ENCODE measurements at places on chromosomes 7 and 10.

DNA sequence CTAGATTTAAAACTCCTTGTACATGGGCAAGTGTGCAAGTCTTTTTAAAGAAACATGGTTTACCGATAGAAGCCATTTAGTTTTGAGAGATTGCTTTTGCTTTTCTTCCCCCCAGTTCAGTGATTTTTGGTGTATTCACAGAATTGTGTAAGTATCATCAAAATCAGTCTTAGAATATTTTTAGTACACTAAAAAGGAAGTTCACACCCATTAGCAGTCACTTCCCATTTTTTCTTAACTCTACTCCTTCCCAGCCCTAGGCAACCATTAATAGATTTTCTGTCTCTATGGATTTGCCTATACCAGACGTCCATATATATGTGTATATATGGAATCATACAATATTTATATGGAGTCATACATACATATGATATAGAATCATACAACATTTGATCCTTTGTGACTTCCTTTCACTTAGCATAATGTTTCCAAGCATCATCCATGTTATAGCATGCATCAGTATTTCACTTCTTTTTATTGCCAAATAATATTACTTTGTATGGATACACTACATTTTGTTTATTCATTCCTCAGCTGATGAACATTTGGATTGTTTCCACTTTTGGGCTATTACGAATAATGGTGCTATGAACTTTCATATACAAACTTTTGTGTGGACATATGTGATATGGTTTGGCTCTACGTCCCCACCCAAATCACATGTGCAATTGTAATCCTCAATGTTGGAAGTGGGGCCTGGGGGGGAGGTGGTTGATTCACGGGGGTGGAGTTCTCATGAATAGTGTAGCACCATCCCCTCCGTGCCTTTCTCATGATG, 16.5 kb upstream of the ARL4A start:
- no peak for DNase-seq

- no peak for DNase-seq
Observed at GRCh38 chr7:32215697-32216096, 145.5 kb upstream of the PDE1C start.

DNA sequence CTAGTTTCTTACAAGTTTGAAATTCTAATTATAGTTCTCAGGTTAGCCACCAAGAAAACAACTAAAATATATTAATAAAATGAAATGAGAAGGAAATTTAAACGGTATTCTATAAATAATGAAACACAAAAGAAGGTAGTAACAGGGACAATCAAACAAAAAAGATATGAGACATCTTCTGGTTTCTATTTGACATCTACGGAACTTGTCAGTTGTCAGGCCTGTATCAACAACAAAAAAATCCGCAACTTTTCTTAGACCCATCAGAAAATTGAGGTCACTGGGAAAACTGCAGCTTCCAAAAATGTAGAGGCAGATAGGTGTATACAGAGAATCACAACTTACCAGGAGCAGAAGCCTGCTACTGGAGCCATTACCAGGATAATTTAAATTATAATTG, 70.6 kb downstream of the ZPBP start:
- DNase-seq = no peak

DNA sequence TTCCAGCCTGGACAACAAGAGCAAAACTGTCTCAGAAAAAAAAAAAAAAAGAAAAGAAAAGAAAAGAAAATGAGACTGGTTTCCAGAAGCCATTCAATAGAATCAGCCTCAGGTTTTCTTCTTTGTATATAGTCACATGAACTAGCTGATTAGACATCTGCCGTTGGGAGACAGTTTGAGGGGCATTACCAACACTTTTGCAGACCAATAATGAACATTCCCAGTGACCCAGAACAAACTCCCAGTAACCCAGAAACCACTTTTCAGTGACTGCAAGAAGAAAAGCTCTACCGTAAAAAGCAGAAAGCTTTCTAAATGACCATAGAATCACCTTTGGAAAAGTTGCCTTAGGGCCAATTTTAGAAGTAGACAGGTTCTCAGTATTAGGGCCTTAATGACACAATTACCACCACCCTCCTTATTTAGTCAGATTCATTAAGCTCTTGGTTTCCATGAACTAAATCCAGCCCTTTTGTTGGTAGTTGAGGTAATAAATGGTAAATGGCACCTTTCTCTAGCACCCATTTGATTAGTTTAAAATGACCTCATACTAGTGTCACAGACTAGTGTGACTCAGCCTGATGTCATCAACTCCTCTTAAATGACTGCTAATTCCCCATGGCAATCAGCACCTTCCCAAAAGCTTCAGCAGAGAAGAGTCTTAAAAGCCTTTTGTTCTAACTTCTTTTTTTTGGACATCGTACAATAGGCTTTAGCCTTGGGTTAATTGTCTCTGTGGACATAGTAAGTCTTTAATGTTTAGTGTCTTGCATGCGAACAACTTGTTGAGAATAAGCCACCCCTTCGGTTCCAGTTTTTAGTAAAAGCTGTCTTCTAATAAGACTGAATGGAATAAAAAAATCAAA, 33.6 kb upstream of the XRCC2 start:
- DNase-seq = no peak

GRCh38 chr7:38481401-38481800, 149.8 kb downstream of the AMPH start:
- no peak for DNase-seq

- DNase-seq = no peak
Observed at GRCh38 chr7:140533394-140533872, 54.1 kb upstream of the MKRN1 start.

- DNase-seq = no peak
Observed at GRCh38 chr7:11570922-11571550, 261.0 kb downstream of the THSD7A start.

DNA sequence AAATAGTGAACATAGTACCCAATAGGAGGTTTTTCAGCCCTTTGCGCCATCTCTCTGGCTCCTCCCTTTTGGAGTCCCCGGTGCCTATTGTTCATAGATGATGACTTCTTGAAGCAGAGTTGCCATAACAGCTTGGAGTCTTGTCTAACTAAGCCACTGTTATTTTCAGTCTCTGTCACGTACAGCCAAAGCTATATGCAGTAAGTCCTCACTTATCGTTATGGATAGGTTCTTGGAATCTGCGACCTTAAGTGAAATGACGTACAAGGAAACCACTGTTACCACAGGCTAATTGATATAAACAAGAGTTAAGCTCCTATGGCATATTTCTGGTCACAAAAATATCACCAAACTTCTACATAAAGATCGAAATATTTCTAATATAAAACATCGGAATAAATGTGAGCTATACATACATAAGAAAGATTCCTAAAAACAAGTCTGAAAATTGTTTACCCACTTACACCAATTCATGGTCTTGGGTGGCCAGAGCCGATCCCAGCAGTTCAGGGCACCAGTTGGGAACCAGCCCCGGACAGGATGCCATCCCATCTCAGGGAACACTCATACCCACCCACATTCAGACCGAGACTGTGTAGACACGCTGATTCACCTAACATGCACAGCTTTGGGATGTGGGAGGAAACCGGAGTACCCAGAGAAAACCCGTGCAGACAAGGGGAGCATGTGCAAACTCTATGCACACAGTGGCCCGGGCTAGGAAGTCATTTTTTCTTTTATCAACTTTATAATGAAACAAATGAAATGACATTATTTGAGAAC, 76.0 kb upstream of the PRPS1L1 start:
- DNase-seq = no peak

DNA sequence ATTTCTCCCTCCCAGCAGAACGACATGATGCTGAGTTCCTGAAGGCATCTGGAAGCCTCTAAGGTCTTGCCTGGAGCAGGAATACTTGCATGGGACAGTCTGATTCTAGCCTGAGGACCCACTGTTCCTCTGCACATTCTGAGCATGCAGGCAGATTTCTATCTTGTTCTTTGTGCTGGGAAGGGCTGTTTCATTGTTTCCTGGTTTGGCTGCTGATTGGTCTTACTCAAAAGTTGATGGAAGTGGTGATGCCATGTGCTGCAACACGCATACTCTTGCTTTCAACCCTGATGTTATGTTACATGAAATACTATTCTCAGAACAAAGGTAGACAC, 307.0 kb downstream of the GATA3 start:
- DNase-seq = peak; percentile 71

DNA sequence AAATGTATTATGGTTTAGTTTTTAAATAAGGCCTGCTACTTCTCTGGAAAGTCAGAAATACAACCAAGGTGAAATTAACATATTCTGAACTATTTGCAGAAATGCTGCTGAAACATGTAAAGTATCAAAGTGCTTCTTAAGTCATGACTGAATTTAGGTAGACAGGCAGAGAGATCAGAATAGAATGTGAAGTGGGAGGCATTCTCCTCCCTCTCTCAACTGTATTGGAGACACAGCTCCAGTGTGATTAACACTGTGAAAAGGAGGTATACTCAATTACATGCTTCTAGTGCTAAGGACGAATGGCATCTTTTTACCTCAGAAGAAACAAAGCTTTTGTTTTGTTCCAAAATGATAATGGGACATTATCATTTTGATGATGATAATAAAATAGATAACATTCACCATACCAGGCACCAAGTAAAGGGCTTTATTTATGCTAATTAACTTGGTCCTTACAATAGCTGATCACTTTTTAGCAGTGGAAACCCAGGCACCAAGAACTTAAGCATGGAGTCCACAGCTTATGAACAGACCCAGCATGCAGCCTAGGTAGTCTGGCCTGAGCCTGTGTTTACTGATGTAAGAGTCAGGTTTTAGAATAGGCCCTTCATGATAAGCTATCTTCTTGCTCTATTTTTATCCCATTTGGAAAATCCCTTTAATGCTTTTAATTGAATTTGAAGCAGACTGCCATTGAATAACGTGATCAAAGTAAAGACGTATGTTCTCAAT, 26.0 kb downstream of the PPP1R9A start:
- no peak for DNase-seq

DNA sequence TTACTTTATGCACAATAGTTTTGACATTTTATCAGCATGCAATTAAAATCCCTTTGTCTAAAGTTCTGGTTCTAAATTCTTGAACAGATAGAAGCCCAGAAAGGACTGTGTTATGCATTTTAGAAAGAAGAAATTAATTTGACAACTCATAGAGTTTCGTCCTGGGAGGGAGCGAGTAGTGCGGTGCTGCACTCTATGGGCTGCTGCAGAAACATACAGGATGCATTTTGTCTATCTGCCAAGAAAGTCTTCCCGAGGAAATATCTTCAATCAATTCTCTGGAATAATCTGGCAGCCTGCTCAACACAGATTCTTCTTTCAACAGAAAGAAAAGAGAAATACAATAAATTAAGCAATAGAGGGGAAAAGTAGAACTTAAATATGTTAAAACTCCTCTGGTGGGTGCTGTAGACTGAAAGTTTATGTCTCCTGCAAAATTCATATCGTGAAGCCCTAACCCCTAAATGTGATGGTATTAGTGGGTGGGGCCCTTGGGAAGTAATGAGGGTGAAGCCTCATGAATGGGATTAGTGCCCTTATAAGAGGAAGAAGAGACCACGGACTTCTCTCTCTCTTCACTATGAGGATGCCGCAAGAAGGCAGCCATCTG, 39.0 kb upstream of the IFRD1 start:
- DNase-seq = no peak
